ENCODE measurements at places on chromosomes 1 and 21.

DNA sequence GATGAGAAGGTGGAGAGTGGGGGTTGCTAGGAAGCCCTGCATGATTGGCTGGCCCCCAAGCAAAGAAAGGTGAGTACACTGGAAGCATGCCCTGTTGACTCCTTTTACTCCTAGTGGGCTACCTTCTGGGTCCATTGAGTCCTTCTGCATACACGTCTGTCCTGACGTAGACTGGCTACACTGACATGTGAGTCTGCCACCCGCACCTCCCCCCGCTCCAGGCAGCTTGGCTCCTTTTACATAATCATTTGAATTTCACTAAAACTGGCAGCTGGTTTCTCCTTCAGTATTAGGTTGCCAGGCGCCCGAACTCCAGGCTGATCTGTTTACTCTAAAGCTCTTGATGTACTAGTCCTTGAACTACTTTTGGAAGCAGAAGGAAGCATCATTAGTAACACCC is 8.7 kb downstream of the MRPS21 start:
- no peak for DNase-seq

DNA sequence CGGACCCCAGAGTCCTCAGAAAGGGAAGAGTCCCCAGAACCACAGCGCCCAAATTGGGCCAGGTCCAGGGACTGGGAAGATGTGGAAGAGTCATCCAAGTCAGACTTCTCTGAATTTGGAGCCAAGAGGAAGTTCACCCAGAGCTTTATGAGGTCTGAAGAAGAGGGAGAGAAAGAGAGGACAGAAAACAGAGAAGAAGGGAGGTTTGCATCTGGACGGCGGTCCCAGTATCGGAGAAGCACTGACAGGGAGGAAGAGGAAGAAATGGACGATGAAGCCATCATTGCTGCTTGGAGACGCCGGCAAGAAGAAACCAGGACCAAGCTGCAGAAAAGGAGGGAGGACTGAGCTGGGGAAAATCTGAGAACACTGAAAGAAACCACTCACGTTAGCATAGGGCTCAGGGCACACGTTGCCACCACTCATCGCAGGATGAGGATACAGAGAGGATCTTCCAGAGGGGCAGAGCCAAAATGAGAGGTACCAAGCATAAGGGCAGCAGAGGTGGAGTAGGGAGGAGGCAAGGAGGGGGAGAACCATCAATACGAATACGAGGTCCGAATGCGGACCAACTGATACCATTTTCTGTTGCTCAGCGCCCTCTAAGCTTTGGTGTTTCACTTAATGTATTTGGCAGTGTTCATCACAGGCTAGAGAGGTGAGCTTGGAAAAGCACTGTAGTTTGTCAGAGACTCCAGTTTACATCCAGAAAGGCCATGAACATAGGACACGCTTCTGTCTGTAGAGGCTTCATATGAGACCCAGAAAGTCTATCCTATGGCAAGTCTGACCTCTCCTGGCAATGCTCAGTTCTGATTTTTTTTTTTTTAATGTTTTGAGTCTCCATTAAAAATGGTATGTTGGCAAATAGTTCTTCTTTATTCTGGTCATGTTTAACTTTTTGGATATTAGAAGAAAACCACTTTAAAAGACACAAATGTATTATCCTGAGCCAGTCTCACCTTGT is 34.7 kb downstream of the STYXL2 start:
- DNase-seq = no peak

GRCh38 chr1:203381151-203381751 is 30.3 kb upstream of the FMOD start:
- DNase-seq = no peak

GRCh38 chr1:117573386-117574023 is 32.3 kb upstream of the TENT5C start:
- DNase-seq = no peak

DNA sequence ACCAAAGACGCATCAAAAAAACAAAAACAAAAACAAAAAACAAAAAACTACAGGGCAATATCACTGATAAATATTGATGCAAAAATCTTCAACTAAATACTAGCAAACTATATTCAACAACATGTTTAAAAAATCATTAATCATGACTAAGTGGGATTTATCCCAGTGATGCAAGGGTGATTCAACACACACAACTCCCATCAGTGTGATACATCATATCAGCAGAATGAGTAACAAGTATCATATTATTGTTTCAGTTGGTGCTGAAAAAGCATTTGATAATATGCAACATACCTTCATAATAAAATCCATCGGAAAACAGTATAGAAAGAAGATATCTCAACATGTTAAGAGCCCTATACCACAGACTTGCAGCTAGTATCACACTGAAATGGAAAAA is 953.0 kb downstream of the AMY1C start:
- DNase-seq = no peak

- DNase-seq = no peak
These were observed 58.5 kb upstream of the IVNS1ABP start for GRCh38 chr1:185375583-185375982.

DNA sequence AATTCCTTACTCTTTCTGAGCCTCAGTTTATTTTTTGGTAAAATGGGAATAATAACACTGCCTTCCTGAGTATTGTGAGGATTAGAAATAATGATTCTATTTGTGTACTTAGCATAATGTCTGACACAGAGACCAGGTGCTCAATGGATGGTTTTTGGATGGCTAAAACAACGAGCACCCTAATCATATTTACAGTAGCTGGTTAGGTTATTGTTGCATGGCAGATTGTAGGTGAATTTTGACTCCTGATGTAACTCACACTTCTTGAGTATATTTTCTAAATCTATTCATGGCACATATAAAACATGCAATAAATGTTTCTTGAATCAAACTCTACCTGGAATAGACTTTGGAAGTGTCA is 11.9 kb upstream of the DUSP10 start:
- no peak for DNase-seq

DNA sequence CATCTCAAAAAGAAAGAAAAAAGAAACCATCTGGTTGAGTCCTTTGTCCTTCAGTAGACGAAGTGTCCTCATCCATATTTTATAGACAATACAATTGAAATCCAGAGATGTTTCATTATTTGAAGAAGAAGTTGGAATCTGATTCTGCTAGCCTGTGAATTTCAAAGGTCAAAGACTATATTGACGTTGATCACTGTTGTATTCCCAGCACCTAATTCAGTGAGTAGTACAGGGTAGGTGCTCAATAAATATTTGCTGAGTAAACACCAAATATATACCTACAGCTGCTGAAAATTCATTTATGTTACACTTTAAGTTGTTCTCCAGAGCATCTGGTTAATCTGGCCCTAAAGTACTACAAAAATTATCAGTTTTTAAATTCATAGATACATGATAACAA is 135.2 kb downstream of the CACNA1E start:
- DNase-seq = no peak

- DNase-seq = no peak
These were observed 17.6 kb downstream of the RNU5D-1 start for GRCh38 chr1:44713321-44713781.

DNA sequence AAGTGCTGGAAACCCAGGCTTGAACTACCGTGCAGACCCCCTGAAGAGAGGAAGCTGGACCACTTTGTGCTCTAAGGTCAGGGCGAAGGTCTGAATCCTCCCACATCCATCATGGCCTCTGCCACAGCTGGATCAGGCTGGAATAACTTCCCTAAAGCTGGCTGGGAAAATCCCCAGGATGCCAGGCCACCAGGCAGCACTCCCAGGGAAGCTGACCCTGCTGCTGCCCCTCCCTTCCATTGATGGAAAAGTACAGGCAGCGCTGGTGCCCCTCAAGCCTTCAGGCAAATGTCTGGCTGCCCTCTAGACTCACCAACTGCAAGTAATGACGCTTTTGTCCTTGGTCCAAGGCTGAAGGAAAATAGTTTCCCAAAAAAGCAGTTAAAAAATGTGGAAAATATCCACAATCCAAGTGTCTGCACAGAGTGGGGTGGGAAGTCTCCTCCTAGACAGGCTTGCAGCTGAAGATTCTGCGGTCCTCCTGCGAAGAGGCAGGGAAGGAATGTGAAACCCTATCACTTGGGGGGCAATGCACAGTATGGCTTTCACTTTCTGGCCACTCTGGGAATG is 39.9 kb upstream of the TSPAN2 start:
- no peak for DNase-seq

GRCh38 chr1:14149431-14149830 is 449.1 kb upstream of the KAZN start:
- DNase-seq = no peak

- no peak for DNase-seq
These were observed 94.0 kb upstream of the NGF start for GRCh38 chr1:115432061-115432460.

- DNase-seq = no peak
These were observed 494.6 kb upstream of the ADGRL4 start for GRCh38 chr1:79501153-79501552.

- DNase-seq = no peak
These were observed 12.4 kb upstream of the THRAP3 start for GRCh38 chr1:36211841-36212240.

DNA sequence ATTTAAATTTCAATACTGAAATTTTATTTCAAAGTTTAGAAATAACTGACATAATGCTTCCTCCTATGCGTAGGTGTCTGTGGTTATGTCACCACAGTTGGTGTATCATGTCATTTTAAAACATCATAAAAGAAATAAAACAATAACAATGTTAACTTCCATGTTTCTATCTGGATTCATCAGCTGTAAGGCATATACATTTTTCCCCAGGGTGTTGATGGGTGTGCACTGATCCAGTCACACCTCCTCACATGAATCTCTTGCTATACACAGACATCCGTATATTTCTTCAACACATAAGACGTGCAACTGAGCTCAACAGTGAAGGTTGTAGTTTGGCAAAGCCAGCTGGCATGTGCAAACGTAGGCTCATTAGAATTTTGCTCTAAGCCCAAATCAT is 6.2 kb downstream of the KCNA3 start:
- DNase-seq = no peak

DNA sequence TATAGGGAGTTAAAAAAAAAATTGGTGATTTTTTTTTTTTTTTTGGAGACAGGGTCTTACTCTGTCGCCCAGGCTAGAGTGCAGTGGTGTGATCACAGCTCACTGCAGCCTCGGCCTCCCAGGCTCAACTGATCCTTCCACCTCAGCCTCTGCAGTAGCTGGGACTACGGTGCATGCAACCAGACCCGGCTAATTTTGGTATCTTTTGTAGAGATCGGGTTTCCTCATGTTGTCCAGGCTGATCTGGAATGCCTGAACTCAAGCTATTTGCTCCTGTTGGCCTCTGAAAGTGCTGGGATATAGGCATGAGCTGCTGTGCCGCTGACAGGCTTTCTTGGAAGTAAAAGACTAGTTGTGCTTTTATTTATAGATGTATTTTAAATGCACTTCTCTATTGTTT is 3.0 kb downstream of the CDC42 start:
- no peak for DNase-seq

DNA sequence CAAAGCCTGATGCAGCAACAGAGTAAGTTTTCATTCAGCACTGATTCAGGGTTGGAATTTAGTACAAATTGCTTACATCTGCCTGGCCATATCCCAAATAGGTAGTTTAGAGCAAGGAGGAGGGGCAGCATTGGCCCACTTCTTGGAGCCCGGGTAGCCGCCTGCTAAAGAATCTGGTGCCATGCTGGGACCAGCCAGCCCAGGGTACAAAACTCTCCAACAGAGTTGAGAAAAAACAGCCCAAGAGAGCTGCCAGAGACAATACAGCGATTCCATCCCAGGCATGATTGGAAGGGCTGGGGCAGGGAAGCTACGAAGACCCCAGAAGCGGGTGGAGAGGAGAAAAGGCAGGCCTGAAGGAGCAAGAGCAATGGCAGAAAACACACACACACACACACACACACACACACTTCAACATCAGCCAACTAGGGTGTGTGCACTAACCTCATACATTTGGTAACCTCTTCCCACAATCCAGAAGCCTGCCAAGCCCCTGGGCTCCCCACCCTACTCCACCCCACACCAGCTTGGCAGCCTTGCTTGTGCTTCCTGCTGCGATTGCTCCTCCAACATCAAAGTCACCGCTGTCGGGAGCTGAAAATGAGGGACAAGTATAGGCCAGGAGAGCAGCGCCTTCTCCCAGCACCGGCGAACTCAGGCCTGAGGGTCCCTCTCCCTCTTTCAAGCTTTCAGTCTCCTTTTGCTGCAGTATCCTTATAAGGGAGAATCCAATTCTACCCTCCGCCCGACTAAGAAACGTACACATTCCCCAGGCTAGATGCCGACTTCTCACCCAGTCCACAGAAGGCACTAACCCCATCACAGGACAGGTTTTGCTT is 1.2 kb downstream of the PIK3C2B start:
- DNase-seq = no peak

DNA sequence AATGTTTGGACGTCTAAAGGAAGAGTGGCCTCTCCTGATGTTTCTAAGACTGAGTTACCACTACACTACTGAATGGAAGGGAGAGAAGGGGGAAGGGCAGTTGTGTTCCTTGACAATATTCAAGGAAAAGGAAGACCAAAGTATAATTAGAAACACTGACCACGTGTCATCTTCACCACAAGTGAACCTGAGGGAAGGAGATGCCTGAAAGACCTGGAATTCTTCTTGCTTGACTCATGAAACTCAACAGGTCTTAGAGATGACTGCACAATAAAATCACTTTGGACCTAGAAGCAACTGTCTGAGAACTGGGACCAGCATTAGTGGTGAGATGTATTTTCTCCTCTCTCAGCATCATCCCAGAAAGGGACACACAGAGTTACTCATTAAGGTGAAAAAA is 56.7 kb downstream of the PTPN14 start:
- no peak for DNase-seq

- no peak for DNase-seq
These were observed 65.2 kb upstream of the TARBP1 start for GRCh38 chr1:234544087-234544579.

GRCh38 chr1:221663321-221663720 is 78.6 kb downstream of the DUSP10 start:
- DNase-seq = no peak

GRCh38 chr1:16165548-16165947 is 9.7 kb upstream of the EPHA2 start:
- no peak for DNase-seq

GRCh38 chr21:15688809-15689208 is 41.0 kb upstream of the USP25 start:
- DNase-seq = peak; percentile 52

DNA sequence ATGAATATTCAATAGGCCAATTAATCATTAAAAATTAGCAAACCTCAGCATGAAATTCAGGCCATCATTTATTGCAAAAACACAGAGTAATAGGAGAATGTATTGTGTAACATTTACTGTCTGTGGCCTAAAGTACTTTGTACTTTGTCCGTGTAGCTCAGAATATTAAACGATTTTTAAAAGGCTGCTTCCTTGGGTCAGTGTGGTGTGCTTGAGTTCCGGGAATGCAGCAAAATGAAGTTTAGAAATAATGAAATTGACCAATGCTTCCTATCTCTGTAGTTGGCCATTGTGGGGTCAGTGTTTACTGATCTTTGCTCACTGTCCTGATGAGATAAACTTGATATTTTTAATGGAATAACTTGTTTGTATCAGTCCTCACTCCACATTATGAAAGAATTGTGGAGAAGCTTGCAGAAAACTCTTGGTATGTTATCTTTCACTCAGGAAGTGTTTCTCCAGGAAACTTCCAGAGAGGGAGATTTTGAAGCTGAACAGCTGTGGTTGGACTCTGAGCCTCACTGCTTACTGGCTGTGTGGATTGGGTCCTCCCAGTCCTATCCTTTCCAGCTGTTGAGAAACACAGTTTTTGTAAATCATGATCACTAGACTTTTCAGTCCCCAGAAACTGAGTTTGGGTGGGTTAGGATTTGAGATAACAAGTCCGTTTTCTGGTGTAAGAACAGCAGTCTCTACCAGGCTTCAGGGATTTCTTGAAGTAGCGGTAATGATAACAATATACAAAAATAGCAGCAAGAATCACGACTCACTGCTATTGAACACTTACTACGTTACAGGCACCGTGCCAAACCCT is 19.2 kb upstream of the MTARC1 start:
- no peak for DNase-seq

Data from SIG-M5 (cell line).